ENCODE measurements at places on chromosomes 13 and 19.

DNA sequence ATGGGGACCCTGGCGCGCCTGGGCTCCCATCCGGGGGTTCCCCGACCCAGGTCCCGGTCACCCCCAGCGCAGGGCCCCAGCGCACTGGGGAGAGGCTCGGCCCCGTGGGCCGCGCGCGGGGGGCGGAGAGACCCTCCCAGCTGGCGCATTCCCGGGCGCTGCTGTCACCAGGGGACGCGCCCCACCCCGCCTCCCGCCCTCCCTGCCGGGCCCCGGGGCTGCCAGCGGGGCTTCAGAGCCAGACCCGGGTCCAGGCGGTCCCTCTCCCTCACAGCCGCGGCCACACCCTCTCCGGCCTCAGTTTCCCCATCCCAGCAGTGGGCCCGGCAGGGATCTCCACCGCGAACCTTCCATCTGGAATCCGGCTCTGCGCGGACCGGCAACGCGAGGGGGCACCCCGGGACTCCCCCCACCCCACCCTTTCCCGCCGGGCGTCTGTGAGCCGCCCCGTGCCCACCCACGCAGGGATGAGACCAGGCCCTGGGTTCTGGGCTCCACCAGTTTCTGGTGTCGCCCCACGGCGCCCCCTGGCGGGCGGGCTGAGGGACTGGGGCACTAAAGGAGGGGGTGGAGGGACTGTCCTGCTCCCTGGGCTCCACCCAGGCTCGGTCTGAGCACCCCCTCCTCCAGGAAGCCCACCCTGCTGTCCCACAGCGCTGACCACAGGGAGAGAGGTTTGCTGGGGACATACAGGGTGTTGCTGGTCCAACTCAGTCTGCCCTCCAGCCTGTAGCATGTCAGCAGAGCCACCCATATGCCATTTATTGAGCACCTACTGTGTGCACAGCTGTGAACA, 878 bp upstream of the ADAMTSL5 start:
- H3K27me3 ChIP-seq: no peaks in the 10 kb centered on the region
- no peaks in the 10 kb centered on the region for H3K36me3 ChIP-seq
- peak; percentile 63 for DNase-seq
- peaks cover 26% of the 10 kb centered on the region for H3K4me1 ChIP-seq
- peak overlapping the region; percentile 25 for H3K4me3 ChIP-seq

DNA sequence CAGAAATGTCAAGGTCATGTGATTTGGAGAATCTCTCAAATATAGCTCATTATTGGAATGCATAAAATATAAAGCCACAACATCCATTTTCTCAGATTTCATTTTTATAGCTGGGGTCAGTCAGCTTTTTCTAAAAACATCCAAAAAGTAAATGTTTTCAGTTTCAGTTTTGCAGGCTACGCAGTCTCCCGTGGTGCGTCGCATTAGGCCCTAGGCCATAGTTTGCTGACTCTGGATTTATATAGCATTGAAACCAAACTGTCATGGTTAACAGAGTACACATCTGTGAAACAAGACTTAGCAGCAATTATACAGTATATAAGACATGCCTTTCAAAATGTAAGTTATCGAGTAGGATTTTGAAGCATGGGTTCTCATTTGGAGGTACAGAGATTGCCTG, 140.0 kb downstream of the IRS2 start:
- no peak for DNase-seq
- H3K4me1 ChIP-seq: no peaks in the 10 kb centered on the region
- no peak overlapping the region for H3K4me3 ChIP-seq
- H3K27ac ChIP-seq: no peak overlapping the region
- no peaks in the 10 kb centered on the region for H3K36me3 ChIP-seq
- H3K27me3 ChIP-seq: no peaks in the 10 kb centered on the region

- peaks cover 81% of the 10 kb centered on the region for H3K4me1 ChIP-seq
- DNase-seq: peak; percentile 56
- no peaks in the 10 kb centered on the region for H3K36me3 ChIP-seq
- no peaks in the 10 kb centered on the region for H3K27me3 ChIP-seq
- H3K27ac ChIP-seq: no peak overlapping the region
These were observed 40.5 kb downstream of the GATAD2A start for GRCh38 chr19:19445911-19446361.

GRCh38 chr13:51317262-51317661, 22.2 kb upstream of the SERPINE3 start:
- no peak for DNase-seq
- H3K27ac ChIP-seq: no peak overlapping the region
- H3K27me3 ChIP-seq: no peaks in the 10 kb centered on the region
- H3K36me3 ChIP-seq: no peaks in the 10 kb centered on the region

DNA sequence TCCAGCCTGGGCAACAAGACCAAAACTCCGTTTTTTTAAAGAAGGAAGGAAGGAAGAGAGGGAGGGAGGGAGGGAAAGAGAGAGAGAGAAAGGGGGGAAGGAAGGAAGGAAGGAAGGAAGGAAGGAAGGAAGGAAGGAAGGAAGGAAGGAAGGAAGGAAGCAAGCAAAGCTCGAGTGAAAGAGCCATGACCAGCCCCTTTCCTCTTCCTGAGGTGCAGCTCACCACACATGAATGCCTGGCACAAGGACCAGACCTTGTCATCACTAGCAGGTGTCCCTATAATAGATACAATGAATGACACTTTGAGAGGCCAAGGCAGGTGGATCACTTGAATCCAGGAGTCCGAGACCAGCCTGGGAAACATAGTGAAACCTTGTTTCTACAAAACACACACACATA, 31.0 kb downstream of the SPRY2 start:
- H3K4me3 ChIP-seq: no peak overlapping the region
- no peak for DNase-seq
- H3K4me1 ChIP-seq: no peaks in the 10 kb centered on the region
- no peaks in the 10 kb centered on the region for H3K27me3 ChIP-seq
- no peak overlapping the region for H3K27ac ChIP-seq
- H3K36me3 ChIP-seq: no peaks in the 10 kb centered on the region

DNA sequence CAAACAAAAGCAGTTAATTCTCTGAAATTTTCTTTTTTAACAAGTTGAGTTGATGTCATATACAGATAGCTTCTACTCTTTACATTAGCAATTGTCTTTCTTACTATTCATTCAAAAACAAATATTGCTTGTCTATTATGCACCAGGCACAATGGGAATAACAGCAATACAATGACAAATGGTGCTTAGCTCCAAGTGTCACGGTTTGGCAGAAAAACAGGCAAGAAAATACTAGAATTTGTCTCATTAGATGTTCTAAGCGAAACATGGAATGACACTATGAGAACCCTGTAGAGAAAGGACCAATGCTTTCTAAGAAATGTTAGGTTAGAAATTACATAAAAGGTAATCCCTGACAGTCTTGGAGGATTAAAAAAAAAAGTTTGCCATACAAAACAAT, 187.6 kb downstream of the PCDH9 start:
- no peak for DNase-seq
- H3K36me3 ChIP-seq: no peaks in the 10 kb centered on the region
- no peaks in the 10 kb centered on the region for H3K4me1 ChIP-seq
- H3K27me3 ChIP-seq: no peaks in the 10 kb centered on the region
- no peak overlapping the region for H3K27ac ChIP-seq

DNA sequence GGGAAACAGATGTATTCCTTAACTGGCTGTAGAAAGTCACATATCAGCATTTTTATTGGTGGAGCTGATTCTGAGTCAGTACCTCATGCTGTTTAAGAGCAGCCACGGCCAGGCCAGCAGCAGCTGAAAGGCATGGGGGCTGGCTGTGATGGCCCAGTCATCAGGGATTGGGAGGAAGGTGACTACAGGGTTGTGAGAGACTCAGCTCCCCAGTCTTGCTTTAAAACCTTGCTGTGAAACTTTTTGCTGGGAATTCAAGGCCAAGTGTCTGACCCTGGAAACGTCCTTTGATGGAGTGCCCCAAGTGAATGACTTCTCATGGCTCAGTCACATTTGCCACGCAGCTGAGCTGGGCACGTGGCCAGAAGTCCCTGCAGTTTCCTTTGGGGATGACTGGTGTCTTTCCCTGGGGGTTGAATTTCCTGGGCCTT, 39.1 kb upstream of the RNF113B start:
- no peak overlapping the region for H3K27ac ChIP-seq
- H3K4me1 ChIP-seq: no peaks in the 10 kb centered on the region
- no peak for DNase-seq
- no peaks in the 10 kb centered on the region for H3K36me3 ChIP-seq
- H3K27me3 ChIP-seq: no peaks in the 10 kb centered on the region

GRCh38 chr19:14432791-14433553, at the start of gene PKN1:
Gene PKN1, plus strand, starts transcription at chr19:14433306. Its CDS starts 216 bp downstream, at chr19:14433522.
- peak within 1 kb of the TSS; percentile 74 for H3K27ac ChIP-seq
- no peaks in the 10 kb centered on the region for H3K27me3 ChIP-seq
- no peak for DNase-seq
- peak within 1 kb of the TSS; percentile 85 for H3K4me3 ChIP-seq
- H3K4me1 ChIP-seq: peaks cover 42% of the 10 kb centered on the region
- H3K36me3 ChIP-seq: peaks cover 6% of the 10 kb centered on the region

DNA sequence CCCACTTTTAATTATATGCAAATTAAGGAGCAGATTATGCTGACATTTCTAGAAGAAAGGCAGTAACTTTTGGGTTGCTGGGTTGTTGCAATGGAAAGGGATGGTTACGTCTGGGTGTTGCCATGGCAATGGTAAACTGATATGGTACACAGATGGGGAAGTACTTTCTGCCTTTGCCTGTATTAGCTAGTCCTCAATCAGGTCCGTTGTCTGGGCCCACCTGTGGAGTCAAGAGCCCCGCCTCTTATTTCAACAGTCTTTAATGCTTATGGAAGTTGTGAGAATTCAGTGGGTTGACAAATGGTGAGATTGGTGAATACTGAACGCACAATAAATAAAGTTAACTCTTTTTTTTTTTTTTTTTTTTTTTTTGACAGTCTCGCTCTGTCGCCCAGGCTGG, 30.6 kb upstream of the DPP9 start:
- H3K4me3 ChIP-seq: no peak overlapping the region
- H3K4me1 ChIP-seq: peaks cover 1% of the 10 kb centered on the region
- H3K27me3 ChIP-seq: peaks cover under 1% of the 10 kb centered on the region
- H3K27ac ChIP-seq: no peak overlapping the region

DNA sequence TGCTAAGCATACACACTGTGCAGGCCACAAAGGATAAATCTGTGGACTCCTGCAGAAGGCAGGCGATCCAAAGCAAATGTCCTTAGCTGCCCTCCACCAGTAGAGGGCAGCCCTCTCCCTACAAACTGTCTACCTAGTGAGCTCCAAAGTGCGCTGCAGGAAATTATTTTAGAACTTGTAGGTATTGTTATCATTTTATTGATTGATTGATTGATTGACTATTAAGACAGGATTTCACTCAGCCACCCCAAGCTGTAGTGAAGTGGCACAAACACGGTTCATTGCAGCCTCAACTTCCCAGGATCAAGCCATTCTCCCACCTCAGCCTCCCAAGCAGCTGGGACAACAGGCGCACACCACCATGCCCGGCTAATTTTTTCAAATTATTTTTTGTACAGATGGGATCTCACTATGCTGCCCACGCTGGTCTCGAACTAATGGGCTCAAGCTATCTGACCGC, 37.3 kb downstream of the RNF6 start:
- peak; percentile 81 for DNase-seq
- H3K4me1 ChIP-seq: peaks cover 26% of the 10 kb centered on the region
- no peaks in the 10 kb centered on the region for H3K27me3 ChIP-seq
- H3K4me3 ChIP-seq: no peak overlapping the region

GRCh38 chr19:9362905-9363304, at the start of gene ZNF177:
Gene ZNF177, plus strand, starts transcription at chr19:9363013. Its CDS starts 15,299 bp downstream, at chr19:9378312.
- H3K4me3 ChIP-seq: no peak within 1 kb of the TSS
- H3K27me3 ChIP-seq: peaks cover 9% of the 10 kb centered on the region
- no peaks in the 10 kb centered on the region for H3K36me3 ChIP-seq
- no peak for DNase-seq
- H3K4me1 ChIP-seq: peaks cover 6% of the 10 kb centered on the region

DNA sequence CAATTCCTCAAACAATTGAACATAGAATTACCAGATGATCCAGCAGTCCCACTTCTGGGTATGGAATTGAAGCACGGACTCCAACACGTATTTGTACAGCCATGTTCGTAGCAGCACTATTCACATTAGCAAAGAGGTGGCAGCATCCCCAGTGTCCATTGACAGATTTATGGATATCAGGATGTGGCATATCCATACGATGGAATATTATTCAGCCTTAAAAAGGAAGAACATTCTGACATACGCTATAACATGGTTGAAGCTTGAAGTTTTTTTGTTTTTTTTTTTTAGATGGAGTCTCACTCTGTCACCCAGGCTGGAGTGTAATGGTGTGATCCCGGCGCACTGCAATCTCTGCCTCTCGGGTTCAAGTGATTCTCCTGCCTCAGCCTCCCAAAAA, 220.6 kb downstream of the ZIC5 start:
- H3K27me3 ChIP-seq: no peaks in the 10 kb centered on the region
- DNase-seq: no peak
- H3K4me1 ChIP-seq: no peaks in the 10 kb centered on the region
- H3K36me3 ChIP-seq: no peaks in the 10 kb centered on the region

GRCh38 chr19:41341669-41342490, 11.8 kb downstream of the TGFB1 start:
- peaks cover 60% of the 10 kb centered on the region for H3K4me1 ChIP-seq
- peaks cover 84% of the 10 kb centered on the region for H3K36me3 ChIP-seq
- no peaks in the 10 kb centered on the region for H3K27me3 ChIP-seq
- DNase-seq: no peak

- no peak for DNase-seq
- H3K36me3 ChIP-seq: no peaks in the 10 kb centered on the region
- no peak overlapping the region for H3K4me3 ChIP-seq
- no peak overlapping the region for H3K27ac ChIP-seq
These were observed 1.6 kb downstream of the MEX3D start for GRCh38 chr19:1566392-1567115.

DNA sequence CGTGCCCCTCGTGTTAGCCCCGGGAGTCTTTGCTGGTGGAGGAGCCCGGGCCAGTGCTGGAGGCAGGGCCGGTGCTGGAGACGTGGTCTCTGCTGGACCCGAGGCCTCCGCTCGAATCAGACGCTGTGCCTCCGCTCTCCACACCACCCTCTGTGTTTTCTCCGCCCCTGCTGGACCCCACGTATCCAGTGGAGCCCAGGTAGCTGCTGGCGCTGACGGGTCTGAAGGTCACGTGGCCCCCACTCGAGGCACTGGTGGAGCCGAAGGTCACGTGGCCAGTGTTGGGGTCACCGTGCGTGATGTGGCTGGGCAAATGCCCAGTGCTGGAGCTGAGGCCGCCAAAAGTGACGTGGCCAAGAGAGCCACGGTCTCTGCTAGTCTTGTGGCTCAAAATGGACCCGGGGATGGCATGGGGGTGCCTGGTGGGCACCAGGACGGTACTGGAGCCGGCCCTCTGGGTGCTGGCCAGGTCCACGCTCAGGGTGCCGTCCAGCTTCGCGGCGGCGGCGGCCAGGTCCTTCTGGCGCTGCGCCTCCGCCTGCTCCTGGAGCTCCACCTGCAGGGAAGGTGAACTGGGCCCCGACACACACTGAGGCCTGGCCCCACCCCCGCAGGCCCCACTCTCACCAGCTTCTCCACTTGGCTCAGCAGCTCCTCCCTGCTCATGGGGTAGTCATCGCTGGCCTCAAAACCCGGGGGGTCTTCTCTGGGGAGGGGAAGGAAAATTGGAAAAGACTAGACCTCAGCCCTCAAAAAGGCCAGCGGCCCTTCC, 27.3 kb downstream of the ZNF114 start:
- no peaks in the 10 kb centered on the region for H3K4me1 ChIP-seq
- no peaks in the 10 kb centered on the region for H3K36me3 ChIP-seq
- no peak overlapping the region for H3K4me3 ChIP-seq
- DNase-seq: no peak
- H3K27ac ChIP-seq: no peak overlapping the region
- peaks cover 2% of the 10 kb centered on the region for H3K27me3 ChIP-seq

- no peaks in the 10 kb centered on the region for H3K4me1 ChIP-seq
- H3K27ac ChIP-seq: no peak overlapping the region
- no peaks in the 10 kb centered on the region for H3K36me3 ChIP-seq
- DNase-seq: no peak
- H3K4me3 ChIP-seq: no peak overlapping the region
These were observed 145.2 kb upstream of the VSTM2B start for GRCh38 chr19:29380581-29380980.
